ENCODE measurements at places on chromosomes 2 and 18.
A peak's percentile ranks its signal among the peaks of the same experiment; 100 is the strongest.

DNA sequence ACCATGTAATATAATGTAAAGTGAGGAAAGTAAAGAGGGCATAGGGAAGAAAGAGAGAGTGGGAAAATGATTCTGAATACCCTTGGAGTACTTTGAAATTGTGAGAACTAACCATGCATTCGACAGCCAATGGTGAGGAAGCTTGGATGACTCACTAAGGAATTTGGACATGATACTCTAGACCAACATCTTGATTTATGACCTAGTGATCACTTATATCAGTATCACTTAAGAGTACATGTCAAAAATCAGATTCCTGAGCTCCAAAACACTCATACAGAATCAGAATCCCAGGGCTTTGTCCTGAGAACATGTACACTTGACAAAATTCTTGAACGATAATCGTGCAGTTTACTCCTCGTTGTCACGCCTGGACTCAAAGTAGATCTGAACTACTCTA lies 1899.8 kb upstream of the PIK3C3 start:
- no peak for DNase-seq

GRCh38 chr2:157989227-157989626 lies 112.4 kb upstream of the UPP2 start:
- DNase-seq: no peak

DNA sequence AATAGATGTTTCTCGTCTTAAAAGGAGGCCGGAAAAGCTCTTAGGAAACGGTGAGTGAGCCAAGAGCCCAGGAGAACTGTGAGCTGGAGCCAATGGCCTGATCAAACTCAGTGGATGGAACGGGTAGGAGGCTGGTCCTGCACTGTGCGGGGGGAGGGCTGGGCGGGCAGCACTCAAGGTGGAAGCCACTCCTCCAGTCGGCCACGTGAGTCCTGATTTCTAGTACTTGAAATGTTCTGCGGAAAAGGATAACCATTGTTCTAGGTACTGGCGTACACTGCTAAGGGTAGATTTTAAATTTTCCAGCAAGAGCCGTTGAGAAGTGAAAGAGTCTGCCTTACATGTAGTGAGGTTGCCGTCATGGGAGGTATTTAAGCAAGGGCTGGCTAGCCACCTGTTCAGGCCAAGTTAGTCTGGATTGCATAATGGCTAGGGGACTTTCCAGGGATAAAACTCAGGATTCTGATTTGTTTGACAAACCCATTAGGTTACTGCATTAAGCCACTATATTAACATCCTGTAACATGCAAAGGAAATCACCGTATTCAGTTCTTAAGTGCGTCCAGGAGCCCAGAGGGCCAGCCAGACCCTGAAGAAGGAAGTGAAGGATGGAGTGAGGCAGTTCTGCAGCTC lies 51.3 kb upstream of the ODC1 start:
- no peak for DNase-seq

DNA sequence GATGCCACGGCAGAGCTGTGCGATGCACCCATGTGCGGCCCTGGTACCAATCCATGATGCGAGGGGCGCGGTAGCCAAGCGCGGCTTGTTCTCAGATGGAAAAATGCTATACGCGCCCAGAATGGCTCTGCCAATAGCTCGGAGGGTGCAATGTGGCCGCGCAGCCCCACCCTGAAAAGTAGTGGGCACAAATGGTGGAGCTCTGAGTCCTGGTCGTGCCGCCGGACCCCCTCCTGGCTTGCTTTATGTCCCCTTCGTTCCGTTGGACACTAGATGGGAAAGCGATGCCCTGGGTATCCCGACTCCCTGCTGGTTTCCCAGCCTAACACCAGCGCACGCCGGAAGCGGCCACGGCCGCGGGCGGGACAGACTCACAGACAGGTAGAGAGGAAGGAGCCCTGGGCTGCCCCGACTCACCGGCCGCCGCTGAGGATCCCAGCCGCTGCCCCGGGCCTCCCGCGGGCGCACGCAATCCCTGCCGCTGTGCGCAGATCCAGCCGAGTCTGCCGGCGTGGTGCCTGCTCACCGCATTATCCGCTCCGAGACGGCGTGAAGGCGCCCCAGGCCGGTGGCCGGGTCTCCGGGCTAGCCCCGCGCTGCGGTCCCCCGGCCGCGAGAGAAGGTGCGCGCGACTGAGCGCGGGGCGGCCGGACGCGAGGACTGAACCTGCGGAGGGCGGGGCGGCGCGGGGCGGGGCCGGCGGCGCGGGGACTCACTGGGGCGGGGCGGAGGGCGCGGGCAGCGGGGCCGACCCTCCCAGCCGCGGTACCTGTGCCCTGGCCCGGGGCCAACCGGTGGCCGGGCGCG lies at the start of gene CDC42EP3:
CDC42EP3 (minus strand) TSS at position 634 of the 807 bp plus-strand sequence. CDS start 25,055 bp downstream, outside the sequence.
- DNase-seq: peak; percentile 43

DNA sequence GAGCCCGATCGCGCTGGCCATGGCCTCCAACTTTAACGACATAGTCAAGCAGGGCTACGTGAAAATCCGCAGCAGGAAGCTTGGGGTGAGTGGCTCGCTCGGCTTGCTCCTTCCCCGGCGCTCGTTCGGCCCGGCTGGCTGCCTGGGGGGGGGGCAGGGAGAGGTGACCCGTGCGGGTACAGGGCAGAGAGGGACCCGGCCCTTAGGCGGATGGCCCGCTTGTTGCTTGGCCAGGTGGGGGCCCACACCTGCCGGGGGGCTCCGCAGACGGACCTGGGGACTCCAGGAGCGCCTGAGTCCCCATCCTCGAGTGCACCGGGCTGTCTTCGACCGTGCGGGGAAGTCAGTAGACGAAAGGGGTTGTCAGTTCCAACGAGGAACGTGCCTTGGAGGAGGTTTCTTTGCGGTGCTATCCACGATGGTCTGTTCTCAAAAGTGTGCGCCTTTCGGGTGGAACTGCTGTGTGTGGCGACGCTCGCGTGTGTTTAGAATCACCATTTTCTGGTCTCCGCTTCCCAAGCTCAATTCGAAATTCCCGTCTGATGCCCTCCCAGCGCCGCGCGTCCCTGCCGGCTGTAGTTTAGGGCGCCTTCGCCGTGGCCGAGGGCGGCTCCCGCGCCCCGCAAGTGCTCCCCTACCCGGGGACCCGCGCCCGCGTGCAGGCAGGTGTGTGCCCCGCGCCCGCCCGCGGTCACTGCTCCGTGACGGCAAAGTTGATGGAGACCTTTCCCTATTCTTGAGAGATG lies 711 bp downstream of the DOK6 start:
- peak; percentile 30 for DNase-seq

DNA sequence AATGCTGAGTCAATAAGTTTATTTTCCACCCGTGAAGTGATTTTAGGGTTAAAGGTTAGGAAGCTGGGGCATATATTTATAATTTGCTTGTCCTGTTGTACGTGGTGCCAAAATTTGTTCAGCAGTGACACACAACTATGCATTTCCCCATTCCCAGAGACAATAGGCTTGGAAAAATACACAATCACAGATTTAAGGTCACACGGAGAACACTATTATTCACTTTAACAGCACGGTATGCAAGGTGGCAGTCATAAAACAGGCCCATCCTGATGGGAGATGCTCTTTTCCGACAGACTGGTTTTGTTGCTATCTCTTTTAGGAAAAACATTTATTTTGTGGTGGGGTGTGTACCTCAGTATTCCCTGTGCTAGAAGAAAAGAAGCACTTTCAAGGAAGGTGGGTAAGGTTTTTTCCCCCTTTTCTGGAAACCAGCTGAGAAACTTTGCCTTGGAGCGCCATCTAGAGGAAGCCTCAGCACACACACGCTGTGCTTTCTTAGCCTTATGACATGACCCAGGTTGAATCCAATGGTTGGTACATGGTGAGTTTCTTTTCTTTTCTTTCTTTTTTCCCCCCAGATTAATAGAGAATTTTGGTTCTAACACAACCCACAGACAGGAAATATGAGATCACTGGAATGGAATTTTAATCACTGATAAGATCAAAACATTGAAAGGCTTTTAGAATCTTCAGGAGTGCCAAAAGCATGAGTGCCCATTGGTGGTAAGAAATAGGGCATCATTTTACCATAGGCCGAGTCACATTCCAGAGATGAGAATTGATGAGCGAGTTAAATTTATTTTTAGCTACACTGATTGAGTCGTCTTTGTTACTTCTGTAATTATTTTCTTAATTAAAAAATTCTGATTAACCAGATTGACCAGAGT lies 332.1 kb downstream of the AGPS start:
- peak; percentile 77 for DNase-seq

- DNase-seq: no peak
Observed at GRCh38 chr2:102690012-102690411, 70.7 kb downstream of the SLC9A2 start.

- no peak for DNase-seq
Observed at GRCh38 chr2:28068527-28068926, 178.0 kb downstream of the BABAM2 start.

DNA sequence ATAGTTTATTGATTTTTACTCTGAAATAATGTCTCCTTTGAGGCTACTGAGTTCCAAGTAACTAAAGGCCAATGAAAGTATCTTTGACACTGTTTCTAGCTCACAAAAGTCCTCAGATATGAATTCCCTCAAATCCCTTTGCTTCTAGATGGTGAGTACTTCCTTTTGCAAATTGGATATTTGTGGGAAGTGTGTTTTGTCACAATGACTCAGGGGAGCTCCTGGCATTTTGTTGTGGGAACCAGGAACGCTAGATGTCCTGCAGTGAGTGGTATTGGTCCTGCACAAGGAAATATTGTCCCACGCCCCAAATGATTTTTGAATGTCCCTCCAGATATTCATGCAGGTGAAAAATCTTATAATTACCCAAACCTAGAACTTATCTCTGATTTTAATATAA lies 24.3 kb downstream of the TACR1 start:
- no peak for DNase-seq

GRCh38 chr2:236855176-236855865 lies 230.4 kb upstream of the COPS8 start:
- no peak for DNase-seq

GRCh38 chr2:309148-309953 lies 21.5 kb upstream of the ALKAL2 start:
- no peak for DNase-seq

GRCh38 chr2:20156836-20157192 lies 68.1 kb downstream of the SDC1 start:
- DNase-seq: no peak

- no peak for DNase-seq
Observed at GRCh38 chr2:208511016-208511415, 104.4 kb downstream of the PTH2R start.

DNA sequence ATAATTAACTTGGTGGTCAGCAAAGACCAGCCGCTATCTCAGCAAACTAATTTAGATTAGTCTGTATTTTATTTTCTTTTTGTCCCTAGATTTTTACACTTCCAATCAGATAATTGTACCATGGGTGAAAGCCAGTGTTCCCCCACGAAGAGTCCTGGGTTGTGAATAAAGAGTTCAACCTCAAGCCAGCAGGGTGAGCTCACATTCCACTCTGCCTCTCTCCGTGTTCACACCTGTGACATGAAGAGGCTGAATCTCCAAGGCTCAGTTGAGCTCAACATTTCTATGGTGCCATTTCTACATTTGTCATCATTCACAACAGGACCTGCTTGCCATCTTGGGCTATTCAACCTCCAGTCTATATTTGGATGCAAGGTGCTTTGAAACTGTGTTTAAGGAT lies 771.5 kb downstream of the GALR1 start:
- DNase-seq: no peak

Data from neural crest cell (in vitro differentiated cells).